Mesothelial cell of epicardium (in vitro differentiated cells): ENCODE measurements at places on chromosomes 4 and X. TPM values are rescaled to one million over a fixed set of nuclear protein-coding genes. Genes with fewer than 3 reads are reported as not detected.
A peak's percentile ranks its signal among the peaks of the same experiment; 100 is the strongest.

- no peak for DNase-seq
- peaks cover 8% of the 10 kb centered on the region for H3K4me1 ChIP-seq
- H3K27me3 ChIP-seq, result no peaks in the 10 kb centered on the region
- H3K27ac ChIP-seq, result no peak overlapping the region
These were observed 2.5 kb downstream of the NONO start for GRCh38 chrX:71285929-71286328.

- H3K4me3 ChIP-seq, result no peak overlapping the region
- no peak for DNase-seq
- no peaks in the 10 kb centered on the region for H3K27me3 ChIP-seq
- no peaks in the 10 kb centered on the region for H3K4me1 ChIP-seq
- no peak overlapping the region for H3K27ac ChIP-seq
- no peaks in the 10 kb centered on the region for H3K36me3 ChIP-seq
These were observed 497.5 kb downstream of the KCNIP4 start for GRCh38 chr4:21451032-21451431.

GRCh38 chr4:127917151-127917550 is 36.5 kb downstream of the PLK4 start:
- no peak for DNase-seq
- H3K4me3 ChIP-seq, result no peak overlapping the region
- no peak overlapping the region for H3K27ac ChIP-seq
- no peaks in the 10 kb centered on the region for H3K4me1 ChIP-seq
- no peaks in the 10 kb centered on the region for H3K27me3 ChIP-seq

- no peaks in the 10 kb centered on the region for H3K27me3 ChIP-seq
- no peaks in the 10 kb centered on the region for H3K36me3 ChIP-seq
- H3K27ac ChIP-seq, result peak overlapping the region; percentile 78
- H3K4me1 ChIP-seq, result peaks cover 20% of the 10 kb centered on the region
- DNase-seq, result no peak
- no peak overlapping the region for H3K4me3 ChIP-seq
These were observed 269.2 kb upstream of the NRK start for GRCh38 chrX:105553118-105553517.

GRCh38 chr4:16665942-16666551 is 232.4 kb downstream of the LDB2 start:
- H3K4me3 ChIP-seq, result no peak overlapping the region
- DNase-seq, result no peak
- H3K36me3 ChIP-seq, result no peaks in the 10 kb centered on the region
- H3K4me1 ChIP-seq, result no peaks in the 10 kb centered on the region

DNA sequence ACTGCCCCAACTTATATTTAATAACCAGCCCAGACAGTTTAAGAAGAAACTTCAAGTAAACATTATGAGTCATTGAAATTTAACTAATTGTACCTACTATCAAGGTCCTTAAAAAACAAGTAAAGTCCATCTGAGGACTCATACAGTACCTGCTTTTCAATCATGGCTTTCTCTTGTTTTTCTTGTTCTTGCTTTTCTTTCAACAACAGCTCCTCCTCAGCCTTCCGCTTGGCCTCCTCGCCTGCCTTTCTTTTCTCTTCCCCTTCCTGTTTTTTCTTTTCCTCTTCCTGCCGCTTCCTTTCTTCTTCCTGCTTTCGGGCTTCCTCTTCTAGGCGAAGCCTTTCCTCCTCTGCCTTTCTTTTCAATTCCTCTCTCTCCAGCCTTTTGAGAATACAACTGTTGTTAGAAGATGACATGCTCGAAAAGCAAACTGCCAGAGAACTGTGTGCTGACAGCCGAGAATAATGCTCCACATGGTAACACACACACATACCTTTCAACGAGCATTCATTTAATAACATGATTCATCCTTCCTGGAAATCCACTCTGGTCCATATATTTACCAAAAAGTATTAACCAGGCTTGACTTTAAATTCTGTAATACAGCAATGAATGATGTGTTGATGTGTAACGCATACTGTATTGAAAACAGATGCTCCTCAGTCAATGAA is 25.2 kb upstream of the BCLAF3 start:
- H3K27me3 ChIP-seq, result no peaks in the 10 kb centered on the region
- no peak overlapping the region for H3K27ac ChIP-seq
- H3K4me1 ChIP-seq, result no peaks in the 10 kb centered on the region
- H3K4me3 ChIP-seq, result no peak overlapping the region
- no peak for DNase-seq

- DNase-seq, result no peak
- H3K27ac ChIP-seq, result no peak overlapping the region
- H3K36me3 ChIP-seq, result peaks cover 4% of the 10 kb centered on the region
- H3K4me3 ChIP-seq, result no peak overlapping the region
These were observed 943.0 kb upstream of the PRKX start for GRCh38 chrX:4656419-4656818.

- peaks cover 15% of the 10 kb centered on the region for H3K4me1 ChIP-seq
- DNase-seq, result no peak
- H3K27me3 ChIP-seq, result no peaks in the 10 kb centered on the region
- no peak overlapping the region for H3K4me3 ChIP-seq
- H3K36me3 ChIP-seq, result peaks cover 3% of the 10 kb centered on the region
These were observed 27.1 kb upstream of the IGFBP7 start for GRCh38 chr4:57137261-57137660.

DNA sequence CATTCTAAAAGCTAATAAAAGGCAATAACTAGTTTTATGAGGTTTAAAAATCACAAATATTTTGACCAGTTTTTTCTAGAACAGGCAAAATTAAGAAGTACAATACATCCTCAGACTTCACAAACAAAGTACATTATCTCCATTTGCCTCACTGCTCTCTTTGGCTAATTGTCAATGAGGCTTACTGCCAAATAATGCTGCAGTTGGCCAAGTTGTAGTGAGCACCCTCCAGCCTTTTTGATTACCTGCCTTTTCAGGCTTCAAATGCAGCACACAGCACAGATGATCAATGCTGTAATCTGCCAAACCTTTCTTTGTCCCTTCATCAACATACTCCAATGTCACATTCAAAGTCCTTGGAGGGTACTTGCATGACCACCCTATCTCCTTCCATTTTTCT is 605.2 kb downstream of the KLHL13 start:
- H3K4me1 ChIP-seq, result no peaks in the 10 kb centered on the region
- no peak for DNase-seq
- H3K36me3 ChIP-seq, result no peaks in the 10 kb centered on the region
- no peak overlapping the region for H3K4me3 ChIP-seq
- H3K27ac ChIP-seq, result no peak overlapping the region

- no peaks in the 10 kb centered on the region for H3K27me3 ChIP-seq
- no peaks in the 10 kb centered on the region for H3K4me1 ChIP-seq
- H3K36me3 ChIP-seq, result no peaks in the 10 kb centered on the region
- no peak overlapping the region for H3K27ac ChIP-seq
- H3K4me3 ChIP-seq, result no peak overlapping the region
- DNase-seq, result no peak
These were observed 46.1 kb downstream of the ARHGAP24 start for GRCh38 chr4:85520765-85521749.

GPRASP1 gene
- 8.8 to 10.0 TPM (median 9.6 TPM) in 3 replicates for total RNA-seq

NFKB1 gene
- total RNA-seq, result 25.7 to 30.9 TPM (median 26.7 TPM) in 3 replicates

RHOXF2 gene
- not detected in 3 replicates for total RNA-seq

BTK gene
- 0.07 to 0.42 TPM (median 0.20 TPM) in 3 replicates for total RNA-seq

C4orf33 gene
- total RNA-seq, result 11.3 to 14.4 TPM (median 12.2 TPM) in 3 replicates
